ENCODE measurements at places on chromosomes 12 and 14.

- peak; percentile 54 for DNase-seq
Observed at GRCh38 chr14:81535396-81536164, 1.9 kb upstream of the SEL1L start.

GRCh38 chr14:63282997-63283883 lies 35.5 kb downstream of the GPHB5 start:
- no peak for DNase-seq

DNA sequence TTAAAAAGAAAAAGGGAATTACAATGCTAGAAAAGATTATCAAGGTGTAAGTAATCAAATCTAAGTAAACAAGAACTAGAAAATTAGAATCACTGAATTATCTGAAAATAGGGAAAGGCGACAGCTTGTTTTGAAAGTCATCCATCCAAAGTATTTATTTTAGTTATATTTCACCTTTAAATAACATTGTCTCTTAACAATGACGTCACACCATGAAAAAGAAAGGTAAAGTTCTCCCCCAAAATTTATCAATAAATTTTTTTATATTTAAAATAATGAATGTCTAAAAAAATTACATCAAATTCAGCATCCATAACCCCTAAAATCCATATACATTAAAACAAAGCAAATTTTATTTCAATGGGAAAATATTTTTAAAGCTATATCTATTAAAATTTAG lies 223.2 kb downstream of the RERGL start:
- no peak for DNase-seq

- no peak for DNase-seq
Observed at GRCh38 chr12:52056801-52057637, 5.8 kb downstream of the NR4A1 start.

GRCh38 chr14:31745741-31746140 lies 184.5 kb downstream of the NUBPL start:
- no peak for DNase-seq

DNA sequence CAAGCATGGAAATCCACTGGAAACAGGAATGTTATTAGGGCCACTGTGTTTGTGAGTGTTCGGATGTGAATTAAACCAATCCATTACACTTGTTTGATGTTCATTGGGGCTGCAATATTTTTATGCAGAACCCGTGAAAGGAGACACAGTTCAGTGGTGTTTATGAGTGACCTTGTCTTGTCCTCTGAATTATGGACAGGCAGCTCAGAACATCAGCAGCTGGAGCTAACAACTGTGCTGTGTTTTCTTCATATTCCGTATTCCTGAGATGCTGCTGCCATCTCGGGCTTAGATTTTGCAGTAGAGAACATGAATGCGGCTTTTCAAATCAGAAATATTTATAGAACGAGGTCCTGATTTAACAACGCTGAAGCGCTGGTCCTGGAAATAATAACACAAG lies 20.3 kb upstream of the CACNA1C start:
- no peak for DNase-seq

- DNase-seq: no peak
Observed at GRCh38 chr12:88782351-88782750, 202.1 kb upstream of the KITLG start.

DNA sequence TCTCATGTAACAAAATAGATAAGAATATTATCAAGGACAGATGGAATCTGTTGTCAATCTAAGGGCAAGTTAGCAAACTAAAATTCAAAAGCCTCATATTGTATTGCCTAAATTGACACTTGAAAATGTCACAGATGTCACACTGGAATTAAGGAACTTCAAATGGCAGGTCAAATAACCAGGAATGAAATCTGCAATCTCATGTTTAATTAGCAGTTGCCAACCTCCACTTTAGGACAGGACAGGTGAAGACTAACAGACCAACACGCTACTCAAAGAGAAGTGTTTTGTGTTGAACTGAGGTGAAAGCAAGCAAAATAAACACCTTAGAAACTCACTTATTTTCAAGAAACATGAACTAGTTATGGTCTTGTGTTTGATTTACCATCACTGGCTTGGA lies 11.1 kb downstream of the KIF21A start:
- no peak for DNase-seq

DNA sequence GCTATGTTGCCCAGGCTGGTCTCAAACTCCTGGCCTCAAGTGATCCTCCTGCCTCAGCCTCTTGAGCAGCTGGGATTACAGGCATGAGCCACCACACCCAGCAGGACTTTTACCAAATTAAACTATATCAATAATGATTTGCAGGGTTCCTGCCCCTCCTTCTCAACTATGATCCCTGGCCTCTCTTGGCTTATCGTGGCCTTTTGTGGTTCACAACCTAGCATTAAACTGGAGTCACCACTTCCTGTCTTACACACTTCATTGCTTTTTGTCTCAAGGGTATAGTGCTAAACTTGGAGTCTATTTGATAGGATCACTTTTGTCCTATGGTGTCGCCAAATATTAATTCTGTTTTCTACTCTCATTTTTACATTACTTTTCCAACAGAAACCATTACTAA lies 64.5 kb downstream of the SEC23A start:
- DNase-seq: no peak

- DNase-seq: no peak
Observed at GRCh38 chr12:13799574-13799973, 181.8 kb downstream of the GRIN2B start.

GRCh38 chr12:130164936-130165335 lies 2.7 kb downstream of the FZD10 start:
- no peak for DNase-seq
